SW480 (cell line): ENCODE measurements at places on chromosomes 5 and 9.
A peak's percentile ranks its signal among the peaks of the same experiment; 100 is the strongest.

- no peak for DNase-seq
Observed at GRCh38 chr9:127131871-127132270, 9.4 kb upstream of the ANGPTL2 start.

- DNase-seq = no peak
Observed at GRCh38 chr9:132879457-132880323, 992 bp downstream of the SPACA9 start.

- peak; percentile 99 for DNase-seq
Observed at GRCh38 chr5:138213161-138214029, at the start of gene CDC23. CDC23 (minus strand) TSS chr5:138213323; CDS start chr5:138213312, 11 bp downstream.

GRCh38 chr5:134143944-134144941 lies 29.8 kb downstream of the TCF7 start:
- DNase-seq = no peak
